GM12864 (cell line): ENCODE measurements at places on chromosomes 3 and 15.

DNA sequence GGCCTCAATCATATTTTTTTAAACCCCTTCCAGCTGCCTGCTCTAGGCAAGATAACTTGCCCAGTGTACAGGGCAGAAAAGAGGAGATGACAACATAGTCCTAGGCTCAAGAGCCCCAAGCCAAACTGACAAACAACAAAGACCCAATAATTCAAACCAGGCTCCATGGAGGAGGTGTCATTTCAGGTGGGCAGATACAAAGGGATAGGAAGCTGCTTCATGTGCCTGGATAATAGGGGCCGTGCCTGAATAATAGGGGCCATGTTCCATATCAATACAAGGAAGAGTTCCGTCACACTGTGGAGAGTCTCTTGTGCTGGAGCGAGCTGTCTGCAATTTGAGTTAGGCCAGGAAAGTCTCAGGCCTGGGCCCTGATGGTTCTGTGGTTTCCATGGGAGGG is 35.4 kb upstream of the TRIM71 start:
- no peak for DNase-seq

- DNase-seq = peak; percentile 53
Observed at GRCh38 chr3:5136211-5136918, 14.3 kb downstream of the ARL8B start.

DNA sequence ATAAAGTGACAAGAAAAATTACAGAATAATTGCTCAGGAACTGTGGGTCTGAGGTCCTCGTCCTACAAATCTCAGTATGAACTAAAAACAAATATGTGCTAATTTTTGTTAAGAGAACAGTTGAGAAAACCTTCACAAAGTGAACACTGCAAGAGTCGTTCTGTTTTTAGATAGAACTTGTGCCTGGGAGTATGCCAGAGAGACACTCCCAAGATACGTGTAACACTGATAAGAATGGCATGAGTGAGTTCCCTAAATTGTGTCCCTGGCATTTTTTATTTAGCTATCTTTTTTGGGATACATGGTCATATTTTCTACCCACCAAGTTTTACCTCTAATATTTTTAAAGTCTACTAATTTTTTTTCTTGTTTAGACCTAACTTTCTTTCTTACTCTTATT is 860.0 kb upstream of the NR2F2 start:
- DNase-seq = no peak

- no peak for DNase-seq
Observed at GRCh38 chr3:113261063-113261625, 49.8 kb downstream of the BOC start.

DNA sequence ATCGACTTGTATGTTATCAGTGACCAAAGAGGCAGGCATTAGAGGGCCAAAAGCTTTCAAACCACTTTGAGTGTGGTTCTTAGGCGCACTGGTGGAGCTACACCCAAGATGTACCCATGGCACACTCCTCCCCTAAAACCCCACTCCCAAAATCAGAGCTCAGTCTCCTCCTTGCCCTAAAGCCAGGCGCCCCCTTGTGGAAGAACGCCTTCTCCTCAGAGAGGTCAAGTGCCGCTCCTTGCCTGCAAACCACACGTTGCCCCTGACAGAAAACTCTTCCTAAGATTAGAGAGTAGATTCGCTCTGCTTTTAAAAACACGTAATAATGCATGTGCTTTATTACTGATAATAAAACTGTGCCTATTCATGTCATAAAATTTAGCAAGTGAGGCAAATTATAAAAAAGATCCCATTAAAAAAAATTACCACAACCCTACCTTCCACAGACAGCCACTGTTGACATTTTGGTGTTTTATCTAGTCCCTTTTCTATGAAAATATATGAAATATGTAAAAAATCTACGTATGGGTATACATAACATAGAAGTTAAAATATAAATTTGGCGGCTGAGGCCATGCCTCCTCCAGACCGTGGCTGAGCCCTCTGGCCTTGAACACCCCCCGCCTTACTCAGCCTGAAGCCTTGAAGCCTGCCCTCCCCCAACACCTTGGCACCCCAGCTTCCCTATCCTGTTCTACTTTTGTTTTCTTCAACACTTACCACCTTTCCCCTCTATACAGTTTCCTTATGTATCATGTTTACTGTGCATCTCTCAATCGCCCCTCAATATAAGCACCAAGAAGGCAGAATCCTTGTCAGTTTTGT is 33.5 kb downstream of the BCL2L10 start:
- peak; percentile 30 for DNase-seq

DNA sequence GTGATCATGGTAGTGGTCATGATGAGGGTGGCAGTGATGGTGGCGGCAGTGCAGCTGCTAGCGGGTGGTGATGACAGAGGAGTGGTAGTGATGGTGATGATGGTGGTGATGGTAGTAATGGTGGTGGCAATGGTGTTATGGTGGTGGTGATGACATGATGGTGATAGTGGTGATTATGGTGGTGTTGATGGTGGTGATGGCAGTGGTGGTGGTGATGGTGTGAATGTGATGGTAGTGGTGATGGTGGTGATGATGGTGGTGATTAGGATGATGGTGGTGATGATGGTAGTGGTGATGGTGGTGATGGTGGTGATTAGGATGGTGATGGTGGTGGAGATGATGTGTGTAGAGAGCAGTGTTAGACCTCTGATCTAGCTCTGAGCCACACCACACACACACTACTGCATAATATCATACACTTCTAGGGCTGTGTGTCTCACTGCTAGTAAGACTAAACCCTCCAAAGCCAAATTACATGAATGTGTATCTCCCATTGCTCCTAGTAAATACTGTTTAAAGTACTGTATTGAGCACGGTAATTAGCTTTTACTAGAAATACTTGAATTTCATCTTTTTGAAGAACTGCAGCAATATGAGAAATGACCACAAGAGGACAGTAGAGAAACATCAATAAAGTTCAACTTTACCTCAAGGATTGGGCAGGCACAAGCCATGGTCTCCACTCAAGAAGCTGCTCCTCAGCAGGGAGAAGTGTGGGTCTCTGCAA is 28.8 kb downstream of the TMED3 start:
- peak; percentile 15 for DNase-seq

DNA sequence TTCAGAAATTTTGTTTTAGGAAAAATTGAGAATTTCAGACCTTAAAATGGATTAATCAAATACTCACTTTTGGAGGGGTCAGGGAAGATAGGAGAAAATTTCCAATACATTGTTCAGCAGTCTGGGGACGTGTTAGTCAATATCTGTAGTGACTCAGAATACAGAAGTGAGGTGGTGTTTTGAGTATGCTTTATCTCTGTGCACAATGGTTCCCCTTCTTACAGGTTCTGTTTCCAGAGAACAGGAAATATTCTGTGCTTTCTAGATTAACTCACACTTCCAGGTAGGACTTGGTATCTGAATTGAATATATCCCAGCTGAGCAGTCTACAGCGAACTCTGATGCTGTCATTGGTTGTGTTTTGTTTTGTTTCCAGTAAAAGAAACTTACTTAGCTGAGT is 30.7 kb upstream of the CCDC54 start:
- DNase-seq = no peak

DNA sequence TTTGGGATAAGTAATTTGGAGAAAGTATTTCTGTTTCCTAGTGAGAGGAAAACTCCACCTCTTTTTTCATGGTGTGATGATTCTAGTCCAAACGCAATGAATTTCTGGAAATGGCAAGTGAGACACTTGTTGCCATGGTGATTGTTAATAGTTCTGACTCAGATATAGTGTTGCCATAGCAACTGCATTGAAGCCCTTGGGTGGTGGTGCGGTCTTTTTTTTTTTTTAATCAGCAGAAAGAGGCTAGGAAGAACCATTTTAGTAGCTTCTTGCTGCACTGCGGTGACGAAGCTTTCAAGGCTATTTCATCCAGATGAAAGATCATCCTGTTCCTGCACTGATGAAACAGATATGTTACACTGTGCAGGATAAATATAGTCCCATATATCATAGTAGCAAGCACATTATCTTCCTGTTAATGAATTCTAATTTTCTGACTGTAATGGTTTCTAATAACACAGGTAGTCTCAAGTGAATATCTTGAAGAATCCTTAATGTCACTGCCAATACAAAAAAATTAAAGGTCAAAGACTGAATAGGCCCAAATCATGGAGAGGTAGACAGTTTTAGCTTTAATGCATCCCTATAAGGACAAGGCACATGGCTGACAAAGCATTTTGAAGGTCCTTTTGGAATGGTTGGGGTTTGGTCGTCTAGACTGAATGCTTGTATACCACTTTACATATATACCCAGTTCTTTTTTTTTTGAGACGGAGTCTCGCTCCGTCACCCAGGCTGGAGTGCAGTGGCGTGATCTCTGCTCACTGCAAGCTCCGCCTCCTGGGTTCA is 125.1 kb upstream of the ZBTB20 start:
- DNase-seq = no peak

DNA sequence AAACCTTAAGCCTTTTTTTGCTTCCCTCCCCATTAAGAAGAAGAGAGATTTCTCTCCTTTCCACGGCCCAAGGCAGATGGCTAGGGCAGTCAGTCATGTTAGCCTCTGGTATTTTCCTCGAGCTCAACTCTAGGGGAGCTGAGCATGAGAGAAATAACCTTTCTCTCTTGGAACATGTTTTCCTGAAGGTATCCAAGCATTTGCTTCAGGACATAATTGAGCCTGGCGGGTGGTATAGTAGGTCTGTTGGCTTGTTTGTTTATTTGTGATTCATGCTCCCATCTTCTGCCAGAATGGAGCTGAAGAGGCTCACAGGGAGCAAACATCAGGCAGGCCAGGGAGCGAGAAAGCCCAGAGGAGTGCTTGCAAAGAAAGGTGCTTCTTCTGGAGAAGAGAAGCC is 102.5 kb downstream of the MESD start:
- DNase-seq = no peak

DNA sequence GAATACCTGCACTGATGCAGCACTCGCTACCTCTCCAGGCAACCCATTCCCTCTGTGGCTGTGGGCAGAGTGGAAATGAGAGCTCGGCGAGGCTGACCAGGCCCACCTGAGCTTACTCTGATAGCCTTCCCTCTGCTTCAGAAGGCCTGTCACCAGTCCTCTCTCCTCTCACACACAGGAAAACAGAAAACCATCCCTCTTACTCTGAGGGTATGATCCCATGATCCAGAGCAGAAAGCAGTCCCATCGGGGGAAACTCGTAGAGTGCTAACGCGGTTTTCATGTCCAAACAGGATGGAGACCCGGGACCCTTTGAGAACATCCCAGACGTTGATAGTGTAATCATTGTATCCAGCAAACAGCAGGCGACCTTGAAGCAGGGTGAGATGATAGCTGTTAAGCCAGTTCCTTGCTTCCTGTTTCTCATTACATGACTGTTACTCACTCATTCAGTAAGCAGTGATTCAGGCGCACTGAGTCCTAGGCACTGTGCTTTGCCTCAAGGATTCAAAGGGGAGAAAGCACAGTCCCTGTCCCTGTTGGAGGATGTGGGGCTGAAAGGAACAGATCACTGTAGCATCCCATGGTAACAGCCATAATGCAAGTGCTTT is 11.8 kb upstream of the BCL2L10 start:
- DNase-seq = no peak

- no peak for DNase-seq
Observed at GRCh38 chr15:27623149-27623548, 476.0 kb downstream of the OCA2 start.

GRCh38 chr3:72523429-72524151 is 324.7 kb downstream of the SHQ1 start:
- peak; percentile 80 for DNase-seq

- DNase-seq = no peak
Observed at GRCh38 chr15:68107142-68107541, 53.0 kb downstream of the PIAS1 start.

GRCh38 chr15:60957111-60957510 is 272.0 kb downstream of the RORA start:
- no peak for DNase-seq

DNA sequence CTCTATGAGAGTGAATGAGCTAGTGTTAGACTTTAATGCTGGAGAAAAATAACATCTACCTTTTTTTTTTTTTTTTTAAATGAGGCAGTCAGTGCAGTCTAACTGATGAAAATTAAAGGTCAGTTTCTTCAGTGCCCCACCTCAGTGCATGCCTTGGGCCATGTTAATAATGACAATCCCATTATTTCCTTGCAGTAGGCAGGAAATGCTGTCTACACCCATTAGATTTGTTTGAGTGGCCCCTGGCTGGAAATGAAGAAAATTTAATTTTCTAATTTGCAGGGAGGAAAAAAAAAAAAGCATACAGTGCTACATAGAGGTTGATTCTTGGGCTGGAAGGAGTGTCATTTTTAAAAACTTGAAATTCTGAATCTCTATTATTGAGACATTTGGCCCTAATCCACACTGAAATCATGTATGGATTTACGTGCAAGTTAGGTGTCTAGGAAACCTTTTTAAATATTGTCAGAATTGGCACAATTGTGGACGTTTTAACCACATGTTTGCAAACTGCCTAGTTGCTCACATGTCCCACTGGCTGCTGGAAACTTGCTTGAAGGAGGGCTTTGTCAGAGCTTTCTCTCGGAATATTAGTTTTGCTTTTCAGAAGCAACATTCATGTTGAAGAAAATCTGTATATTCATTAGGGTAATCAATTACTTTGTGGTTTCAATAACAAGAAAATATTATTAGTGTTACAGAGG is 18.4 kb downstream of the FNDC3B start:
- no peak for DNase-seq

DNA sequence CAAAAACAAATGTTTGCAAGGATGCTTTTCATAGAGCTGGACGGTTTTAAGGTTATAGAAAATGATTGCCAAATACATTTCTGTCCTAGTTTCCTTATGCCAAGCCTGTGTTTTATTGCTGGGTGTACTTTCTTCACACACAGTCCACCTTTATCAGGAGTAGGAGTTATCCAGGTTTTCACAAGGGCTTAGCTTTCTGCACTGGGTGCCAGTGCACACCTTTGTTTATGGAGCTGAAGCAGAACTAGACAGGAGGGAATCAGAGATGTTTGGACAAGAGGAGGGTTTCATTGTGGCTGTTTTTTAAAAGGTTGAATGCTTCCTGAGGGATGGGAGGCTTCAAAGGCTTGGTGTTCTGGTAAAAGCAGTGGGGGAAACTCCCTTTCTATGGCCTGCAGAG is 29.5 kb upstream of the FAM3D start:
- DNase-seq = no peak

DNA sequence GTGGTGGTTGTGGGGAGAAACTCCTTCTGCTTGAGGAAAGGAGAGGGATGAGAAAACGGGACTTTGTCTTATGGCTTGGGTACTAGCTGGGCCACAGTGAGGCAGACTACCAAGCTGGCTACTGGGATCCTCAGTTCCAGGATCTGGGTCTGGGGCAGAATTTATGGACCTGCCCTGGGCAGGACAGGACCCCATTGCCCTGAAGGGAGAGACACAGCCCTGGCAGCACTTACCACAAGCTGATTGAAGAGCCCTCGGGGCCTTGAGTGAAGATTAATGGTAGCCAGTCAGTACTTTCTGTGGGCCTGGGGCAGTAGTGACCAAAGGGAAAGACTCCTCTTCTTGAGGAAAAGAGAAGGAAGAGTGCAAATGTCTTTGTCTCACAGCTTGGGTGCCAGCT is 799.7 kb downstream of the SI start:
- DNase-seq = no peak

- no peak for DNase-seq
Observed at GRCh38 chr15:65551183-65551582, 20.9 kb downstream of the HACD3 start.

GRCh38 chr3:38095669-38096483 is 41.1 kb downstream of the ACAA1 start:
- DNase-seq = no peak

- no peak for DNase-seq
Observed at GRCh38 chr3:53650928-53651661, 156.7 kb downstream of the CACNA1D start.
